Suprapubic skin (tissue), 4 donors: ENCODE measurements at places on chromosomes 3 and 15. TPM values are rescaled to one million over a fixed set of nuclear protein-coding genes. Genes with fewer than 3 reads are reported as not detected.

The SNX33 gene
- total RNA-seq, result 40.6 TPM

The KIAA1143 gene
- total RNA-seq, result 27.4 TPM

The CCRL2 gene
- total RNA-seq, result 0.81 TPM

The SCN11A gene
- total RNA-seq, result 0.11 TPM

The CPLX3 gene
- not detected for total RNA-seq

The COL6A5 gene
- total RNA-seq, result 0.15 TPM

The DAPK2 gene
- total RNA-seq, result 13.1 TPM

The RHOV gene
- total RNA-seq, result 46.9 TPM

The LNP1 gene
- not detected for total RNA-seq

The DNAH1 gene
- total RNA-seq, result 10.1 TPM

The MYL3 gene
- total RNA-seq, result not detected

The PLS1 gene
- 4.4 TPM for total RNA-seq

The CSPG4 gene
- total RNA-seq, result 13.8 TPM

The SAMMSON gene
- 0.89 TPM for total RNA-seq

DNA sequence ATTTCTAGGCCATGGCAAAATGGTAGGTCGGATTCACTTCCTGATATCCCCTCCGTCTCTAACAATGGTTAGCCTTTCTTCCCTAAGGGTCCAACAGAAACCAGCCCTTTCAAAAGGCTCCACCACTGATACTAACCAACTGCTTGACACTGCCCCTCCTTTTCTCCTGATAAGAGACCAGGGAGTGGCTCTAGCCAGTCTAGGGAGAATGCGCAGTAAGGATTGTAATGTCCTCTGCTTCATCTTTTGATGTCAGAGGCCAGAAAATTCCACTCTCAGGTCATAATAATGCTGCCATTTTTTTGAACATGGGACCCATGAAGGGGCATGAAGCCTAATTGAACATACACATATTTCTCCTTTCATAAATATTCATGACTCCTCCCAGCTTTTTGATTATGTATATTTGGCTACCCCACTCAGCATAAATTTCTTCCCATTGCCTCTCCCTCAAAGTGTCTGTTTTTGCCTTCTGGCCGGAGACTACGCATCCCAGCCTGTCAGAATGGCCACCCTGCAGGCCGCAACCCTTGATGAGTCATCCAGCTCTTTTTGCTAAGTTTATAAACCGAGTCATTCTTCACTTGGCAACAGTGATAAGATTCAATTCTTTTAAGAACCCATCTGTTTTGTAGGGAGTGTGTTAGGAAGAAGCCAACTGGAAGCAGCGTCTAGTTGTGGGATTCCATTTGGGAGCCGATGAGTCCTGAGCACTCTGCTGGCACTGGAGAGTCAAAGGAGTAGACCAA lies 189.0 kb upstream of the MCTP2 start:
- DNase-seq, result no peak

DNA sequence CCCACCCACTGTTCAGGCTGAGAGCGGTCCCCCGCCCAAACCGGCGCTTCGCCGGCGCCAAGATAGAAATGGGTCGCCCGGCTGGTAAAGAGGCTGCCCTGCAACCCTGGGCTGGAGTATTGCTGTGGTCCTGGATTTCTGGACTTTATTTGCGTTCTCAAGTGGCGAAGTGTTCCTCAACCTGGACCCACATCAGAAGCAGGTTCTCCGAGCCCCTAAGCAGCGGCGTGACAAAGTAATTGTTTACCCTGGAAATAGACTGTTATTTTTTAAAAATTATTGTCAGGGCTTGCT lies 481 bp upstream of the DYNC1LI1 start:
- DNase-seq, result no peak

GRCh38 chr15:29233566-29233965 lies 36.1 kb downstream of the NSMCE3 start:
- no peak for DNase-seq

- no peak for DNase-seq
These were observed 14.1 kb downstream of the MYLK start for GRCh38 chr3:123870033-123870432.

GRCh38 chr3:26622621-26623418 lies at the start of gene LRRC3B:
LRRC3B (plus strand) TSS chr3:26622772; CDS start chr3:26709673, 86,901 bp downstream.
- DNase-seq, result no peak

- DNase-seq, result no peak
These were observed 603.8 kb upstream of the ADAMTS9 start for GRCh38 chr3:65291448-65292125.

- DNase-seq, result no peak
These were observed 5.7 kb upstream of the IQGAP1 start for GRCh38 chr15:90382320-90382719.

- DNase-seq, result no peak
These were observed 269.2 kb upstream of the CNTN3 start for GRCh38 chr3:74883690-74884089.

DNA sequence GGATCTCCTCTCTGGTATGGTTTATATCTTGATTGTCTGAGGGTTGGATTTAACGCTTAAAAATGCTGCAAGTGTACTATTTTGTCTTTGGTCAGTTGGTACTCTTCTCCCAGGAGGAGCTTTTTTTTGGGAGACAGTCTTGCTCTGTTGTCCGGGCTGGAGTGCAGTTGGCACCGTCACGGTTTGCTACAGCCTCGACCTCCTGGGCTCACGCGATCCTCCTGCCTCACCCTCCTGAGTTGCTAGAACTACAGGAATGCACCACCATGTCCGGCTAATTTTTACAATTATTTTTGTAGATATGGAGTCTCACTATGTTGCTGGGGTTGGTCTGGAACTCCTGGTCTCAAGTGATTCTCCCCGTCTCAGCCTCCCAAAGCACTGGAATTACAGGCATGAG lies 89.5 kb downstream of the FNDC3B start:
- no peak for DNase-seq

DNA sequence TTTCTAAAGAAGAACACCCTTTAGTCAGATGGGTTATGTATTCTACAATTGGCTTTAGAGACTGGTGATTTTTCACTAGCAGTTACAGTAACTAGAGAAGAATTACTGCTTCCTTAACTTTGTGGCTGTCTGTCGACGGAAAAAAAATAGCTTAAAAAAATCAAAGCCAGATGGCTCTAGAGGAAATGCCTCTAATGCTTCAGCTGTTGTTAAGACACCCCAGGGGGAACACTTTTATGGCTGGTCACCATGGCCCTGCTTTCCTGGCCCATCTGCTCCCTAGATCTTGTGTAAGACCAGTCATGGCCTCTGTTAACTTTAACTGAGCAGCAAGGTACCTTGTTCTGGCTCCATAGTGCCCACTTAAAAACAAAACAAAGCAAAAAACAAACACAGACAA lies 198.6 kb upstream of the PLSCR5 start:
- no peak for DNase-seq

GRCh38 chr3:44954962-44955361 lies 21.0 kb downstream of the ZDHHC3 start:
- no peak for DNase-seq

DNA sequence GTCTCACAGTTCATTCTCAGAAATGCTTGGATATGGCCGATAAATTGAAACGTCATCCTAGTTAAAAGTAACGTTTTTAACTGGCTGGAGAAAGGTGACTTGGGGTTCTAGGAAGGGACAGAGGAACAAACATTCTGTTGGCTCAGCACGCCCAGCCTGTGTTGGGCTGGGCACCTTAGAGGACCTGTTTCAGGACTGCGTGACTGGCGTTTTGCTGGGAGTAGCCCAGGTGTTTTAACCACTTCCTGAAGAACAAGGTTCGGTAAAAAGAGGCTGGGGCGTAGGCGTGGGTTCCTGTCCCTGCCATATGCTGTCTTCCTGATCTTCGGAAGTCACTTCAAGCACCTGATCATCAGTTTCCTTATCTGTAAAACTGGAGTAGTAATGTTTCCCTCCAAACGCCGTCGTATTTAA lies 1.1 kb upstream of the TLNRD1 start:
- no peak for DNase-seq

DNA sequence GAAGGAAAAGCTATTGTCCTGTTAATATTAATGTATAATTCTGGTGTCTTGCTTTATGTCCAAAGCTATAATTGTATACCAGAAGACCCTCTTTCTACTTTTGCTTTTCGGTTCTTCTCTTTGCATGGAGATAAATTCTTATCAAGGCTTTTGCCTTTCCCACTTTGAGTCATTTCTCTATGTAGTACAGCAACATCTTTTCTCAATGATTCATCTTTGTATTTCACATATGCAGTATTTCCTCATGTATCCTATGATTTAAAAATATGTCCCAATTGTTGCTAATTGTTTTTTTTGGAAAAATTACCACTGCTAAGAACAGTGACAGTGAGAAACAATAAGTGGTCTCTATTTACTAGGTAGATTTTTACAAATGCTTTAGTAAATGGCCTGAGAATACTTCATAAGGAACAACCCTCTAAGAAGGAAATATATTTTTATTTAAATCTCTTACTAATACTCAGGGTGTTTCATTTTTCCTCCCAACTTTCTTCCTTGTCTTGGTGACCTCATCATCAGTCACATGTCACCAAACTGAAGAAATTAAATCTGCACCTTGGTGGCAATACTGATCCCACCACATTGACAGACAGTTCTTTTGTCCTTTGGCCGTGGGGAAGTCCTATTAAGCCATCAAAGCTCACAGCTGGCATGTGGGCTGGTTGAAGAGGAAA lies 290.6 kb downstream of the SATB1 start:
- no peak for DNase-seq

- no peak for DNase-seq
These were observed 205.9 kb upstream of the IGF1R start for GRCh38 chr15:98442379-98442833.

DNA sequence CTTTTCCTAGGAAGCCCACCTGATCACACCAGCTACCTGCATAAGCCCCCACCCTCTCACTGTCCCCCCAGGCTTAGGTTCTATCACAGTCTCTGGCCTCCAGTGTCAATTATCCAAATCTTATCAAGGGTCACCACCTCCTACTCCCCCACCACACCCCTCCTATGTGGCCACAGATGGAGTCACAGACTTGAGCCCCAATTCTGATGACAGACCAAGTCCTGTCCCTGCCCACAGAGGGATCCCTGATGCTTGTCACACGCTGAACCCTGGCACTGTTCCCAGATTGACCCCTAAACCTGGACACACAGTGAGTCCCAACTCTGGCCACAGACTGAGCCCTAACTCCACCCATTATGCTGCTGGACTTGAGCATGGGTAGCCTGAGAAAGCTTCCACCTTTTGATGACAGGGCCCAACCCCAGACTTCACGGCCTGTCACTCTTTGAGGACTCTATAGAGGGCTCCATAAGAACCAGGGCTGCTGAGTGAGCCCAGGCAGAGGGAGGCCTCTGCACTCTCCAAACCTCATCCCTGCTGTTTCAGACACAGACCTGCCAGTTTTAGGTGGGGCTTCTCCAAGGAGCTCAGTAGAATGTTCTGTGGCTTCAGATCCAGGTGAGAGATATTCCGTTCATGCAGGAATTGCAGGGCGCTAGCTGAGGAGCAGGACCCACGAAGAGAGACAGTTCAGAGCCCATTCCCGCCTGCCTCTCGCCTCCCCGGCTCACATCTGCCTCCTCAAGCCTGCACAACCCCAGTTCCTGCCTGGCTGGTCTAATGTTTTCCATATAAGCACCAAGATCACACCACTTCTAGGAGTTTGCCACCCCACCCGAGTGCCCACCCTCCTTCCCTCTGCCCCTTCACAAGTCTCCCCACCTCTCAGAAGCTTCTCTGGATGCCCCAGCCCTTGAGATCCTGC lies 1.8 kb downstream of the ULK3 start:
- no peak for DNase-seq

DNA sequence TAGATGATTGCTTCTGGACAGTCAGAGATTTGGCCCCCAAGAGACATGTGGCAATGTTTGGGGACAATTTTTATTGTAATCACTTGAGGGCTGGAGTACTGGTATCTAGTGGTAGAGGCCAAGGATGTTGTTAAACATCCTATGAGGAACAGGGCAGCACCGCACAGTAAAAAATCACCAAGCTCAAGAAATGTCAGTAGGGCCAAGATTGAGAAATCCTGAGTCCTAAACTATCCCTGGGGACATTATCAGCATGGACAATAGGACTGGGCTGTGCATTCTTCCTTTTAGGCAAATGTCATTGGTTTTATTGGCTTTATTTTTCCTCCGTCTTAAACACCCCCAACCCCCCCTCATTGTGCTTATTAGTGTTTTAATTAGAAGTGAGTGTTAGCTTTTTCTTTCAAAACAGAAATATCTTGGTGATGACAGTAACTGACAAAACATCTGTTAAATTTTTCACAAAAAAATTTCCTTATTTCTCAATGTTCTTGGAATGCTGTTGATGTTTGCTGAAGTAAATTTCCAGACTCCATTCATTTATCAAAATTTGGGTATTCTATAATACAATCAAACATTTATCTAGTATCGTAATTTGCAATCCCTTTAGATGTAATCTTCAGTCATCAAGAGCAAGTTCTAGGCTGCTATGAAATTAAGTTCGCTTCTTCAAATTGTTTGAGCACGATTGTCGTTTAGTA lies 944.4 kb downstream of the VGLL3 start:
- no peak for DNase-seq

GRCh38 chr3:43307649-43308048 lies 21.3 kb downstream of the SNRK start:
- no peak for DNase-seq

- DNase-seq, result no peak
These were observed 193.9 kb upstream of the THRB start for GRCh38 chr3:24688446-24689148.

DNA sequence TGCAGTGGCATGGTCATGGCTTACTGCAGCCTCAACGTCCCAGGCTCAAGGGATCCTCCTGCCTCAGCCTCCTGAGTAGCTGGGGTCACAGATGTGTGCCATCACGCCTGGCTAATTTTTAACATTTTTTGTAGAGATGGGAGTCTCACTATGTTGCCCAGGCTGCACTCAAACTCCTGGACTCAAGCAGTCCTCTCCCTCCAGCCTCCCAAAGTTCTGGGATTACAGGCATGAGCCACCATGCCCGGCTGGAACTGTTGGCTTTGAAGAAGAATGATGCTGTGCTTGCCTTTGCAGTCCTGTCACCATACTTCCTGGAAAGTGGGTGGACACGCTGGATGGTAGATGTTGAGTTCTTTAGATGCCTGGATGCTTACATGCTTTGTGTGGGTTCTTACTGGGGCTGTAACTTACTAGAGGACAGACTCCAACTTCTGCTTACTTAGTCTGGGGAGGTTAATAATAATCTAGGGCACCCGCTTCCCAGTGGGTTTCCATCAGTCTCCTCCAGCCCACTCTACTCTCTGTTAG lies 36.7 kb downstream of the IGF1R start:
- DNase-seq, result no peak

- no peak for DNase-seq
These were observed 54.9 kb upstream of the SLC7A14 start for GRCh38 chr3:170640737-170641171.

- no peak for DNase-seq
These were observed 174.7 kb upstream of the SLC24A5 start for GRCh38 chr15:47945872-47946650.

DNA sequence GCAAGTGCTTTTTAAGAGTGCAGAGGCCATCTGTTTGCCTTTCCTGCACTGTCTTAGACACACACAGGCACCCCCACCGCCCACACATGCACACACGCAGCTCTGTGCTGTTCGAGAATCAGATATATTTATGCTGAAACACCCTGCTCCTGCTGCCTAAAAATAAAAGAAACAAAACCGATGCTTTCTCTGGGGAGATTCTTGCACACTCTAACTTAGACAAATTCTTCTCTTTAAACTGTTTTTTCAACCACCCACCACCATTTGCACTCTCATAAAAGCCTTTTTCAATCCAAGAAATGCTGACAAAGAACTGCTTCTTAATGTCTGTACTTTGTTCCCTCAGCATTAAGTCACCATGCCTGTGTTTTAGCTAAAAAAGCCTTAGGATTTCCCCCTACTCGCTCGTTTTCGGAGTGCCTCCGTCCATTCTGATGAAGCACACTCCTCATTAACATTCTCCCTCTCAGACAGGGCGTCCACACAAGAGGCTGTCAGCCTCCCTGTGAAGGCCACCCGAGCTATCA lies 26.2 kb downstream of the SLC12A8 start:
- no peak for DNase-seq

- no peak for DNase-seq
These were observed 20.0 kb downstream of the PCCB start for GRCh38 chr3:136270179-136270578.
